ENCODE measurements at places on chromosomes 6 and 20.

GRCh38 chr20:44761423-44761822 lies 15.8 kb downstream of the KCNK15 start:
- DNase-seq = no peak

- no peak for DNase-seq
Observed at GRCh38 chr6:16956361-16956760, 145.5 kb upstream of the STMND1 start.

- DNase-seq = no peak
Observed at GRCh38 chr6:54288474-54288873, 19.8 kb upstream of the TINAG start.

- DNase-seq = no peak
Observed at GRCh38 chr20:18279242-18279641, 9.1 kb upstream of the ZNF133 start.

- no peak for DNase-seq
Observed at GRCh38 chr20:54138427-54138826, 35.4 kb downstream of the CYP24A1 start.

DNA sequence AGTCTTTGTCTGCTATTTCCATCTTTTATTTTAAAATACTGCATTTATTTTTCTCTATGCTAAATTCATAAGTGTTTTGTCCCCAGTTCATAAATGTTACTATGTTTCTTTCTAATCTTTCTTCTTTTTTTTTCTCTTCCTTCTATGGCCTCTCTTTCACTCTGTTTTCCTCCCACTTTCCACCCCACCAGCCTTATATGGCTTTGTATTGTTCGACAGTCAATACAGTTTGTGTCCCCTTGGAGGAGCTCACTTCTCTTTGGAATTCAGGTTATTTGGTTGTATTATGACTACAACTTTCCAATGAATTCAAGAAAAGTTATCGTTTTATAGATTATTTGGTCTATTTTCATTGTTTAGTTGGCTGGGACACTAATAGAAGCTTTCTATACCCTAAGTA lies 393.5 kb downstream of the NKAIN2 start:
- DNase-seq = no peak

GRCh38 chr6:111580401-111580800 lies 25.3 kb downstream of the TRAF3IP2 start:
- DNase-seq = no peak
